ENCODE measurements at places on chromosomes 12 and 14. TPM values are rescaled to one million over a fixed set of nuclear protein-coding genes. Genes with fewer than 3 reads are reported as not detected.

GRCh38 chr12:104142543-104142942, 4.5 kb upstream of the NFYB start:
- no peak for DNase-seq
- no peaks in the 10 kb centered on the region for H3K36me3 ChIP-seq
- no peak overlapping the region for H3K4me3 ChIP-seq
- no peaks in the 10 kb centered on the region for H3K4me1 ChIP-seq
- peaks cover 27% of the 10 kb centered on the region for H3K27me3 ChIP-seq

DNA sequence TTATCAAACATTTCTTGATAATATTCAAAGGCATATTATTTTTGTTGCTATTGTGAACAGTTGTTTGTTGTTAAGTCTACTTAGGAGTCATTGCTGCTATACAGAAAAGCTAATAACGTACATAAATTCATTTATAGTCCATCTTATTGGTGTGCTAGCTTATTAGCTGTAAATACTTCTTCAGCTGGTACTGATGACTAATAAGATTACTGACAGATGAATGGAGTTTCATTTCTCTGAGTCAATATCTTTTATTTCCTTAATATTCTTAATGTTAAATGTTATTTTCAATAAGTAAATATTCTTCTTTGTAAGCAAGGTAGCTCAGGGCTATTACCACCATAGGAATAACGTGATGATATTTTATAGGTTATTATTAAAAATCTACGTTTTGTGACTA, 139.4 kb upstream of the SLCO1C1 start:
- no peaks in the 10 kb centered on the region for H3K4me1 ChIP-seq
- H3K36me3 ChIP-seq: no peaks in the 10 kb centered on the region
- no peak overlapping the region for H3K27ac ChIP-seq
- DNase-seq: no peak

Gene AKAP6
- 0.21 TPM for total RNA-seq

DNA sequence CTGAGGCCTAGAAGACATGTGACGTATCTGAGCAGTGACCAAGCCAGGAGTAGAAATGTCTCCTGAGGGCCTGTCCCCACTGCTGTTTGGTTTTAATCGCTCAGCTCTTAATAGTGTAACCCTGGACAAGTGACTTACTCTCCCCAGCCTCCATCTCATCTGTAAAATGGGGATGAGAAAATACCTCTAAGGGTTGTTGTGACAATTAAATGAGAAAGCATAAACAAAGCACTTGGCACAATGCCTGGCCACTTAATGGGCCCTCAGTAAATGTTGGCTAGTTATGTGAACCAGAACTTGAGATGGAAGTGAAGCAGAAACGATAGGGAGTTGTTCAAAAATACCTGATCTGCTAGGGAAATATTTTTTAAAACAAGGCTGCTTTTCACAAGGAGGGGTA, 58.2 kb downstream of the HMGA2 start:
- DNase-seq: no peak
- H3K4me1 ChIP-seq: no peaks in the 10 kb centered on the region
- no peak overlapping the region for H3K27ac ChIP-seq
- no peak overlapping the region for H3K4me3 ChIP-seq
- H3K27me3 ChIP-seq: peaks cover 32% of the 10 kb centered on the region
- H3K36me3 ChIP-seq: no peaks in the 10 kb centered on the region

Gene KRT6A
- total RNA-seq: not detected

Gene GPRC5A
- total RNA-seq: not detected

GRCh38 chr12:25566202-25566949, 13.3 kb upstream of the LMNTD1 start:
- no peak for DNase-seq
- no peaks in the 10 kb centered on the region for H3K36me3 ChIP-seq
- no peaks in the 10 kb centered on the region for H3K4me1 ChIP-seq
- no peak overlapping the region for H3K27ac ChIP-seq
- peaks cover 4% of the 10 kb centered on the region for H3K27me3 ChIP-seq

- no peak for DNase-seq
- peaks cover 72% of the 10 kb centered on the region for H3K4me1 ChIP-seq
- no peak overlapping the region for H3K4me3 ChIP-seq
- peaks cover 41% of the 10 kb centered on the region for H3K36me3 ChIP-seq
- H3K27ac ChIP-seq: peak overlapping the region; percentile 6
These were observed 34.7 kb downstream of the TRAF3 start for GRCh38 chr14:102811971-102812370.

DNA sequence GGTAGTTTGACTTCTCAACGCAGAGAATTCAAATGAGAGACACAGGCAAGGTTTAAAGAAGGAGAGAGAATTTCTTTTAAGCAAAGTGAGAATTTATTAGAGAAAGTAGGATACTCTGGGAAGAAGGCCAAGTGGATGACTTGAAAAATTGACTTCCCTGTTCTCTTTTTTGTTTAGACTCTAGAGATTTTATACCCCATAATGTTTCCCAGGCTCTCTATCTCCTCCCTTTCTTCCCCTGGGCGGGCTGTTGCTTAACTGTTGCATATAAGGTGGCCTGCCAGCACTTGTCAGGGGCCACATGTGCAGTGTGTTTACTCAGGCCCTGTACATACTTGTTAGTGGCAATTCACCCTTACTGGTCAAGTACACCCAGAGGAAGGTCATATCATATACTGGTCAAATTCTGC, 403.7 kb downstream of the SLC6A15 start:
- no peak overlapping the region for H3K4me3 ChIP-seq
- H3K4me1 ChIP-seq: no peaks in the 10 kb centered on the region
- DNase-seq: no peak
- H3K36me3 ChIP-seq: no peaks in the 10 kb centered on the region

Gene JAG2
- total RNA-seq: 6.5 TPM

- H3K36me3 ChIP-seq: peaks cover 2% of the 10 kb centered on the region
- H3K27ac ChIP-seq: no peak within 1 kb of the TSS
- H3K4me1 ChIP-seq: peaks cover 2% of the 10 kb centered on the region
- peaks cover 39% of the 10 kb centered on the region for H3K27me3 ChIP-seq
- DNase-seq: no peak
- no peak within 1 kb of the TSS for H3K4me3 ChIP-seq
These were observed at the start of gene SLC38A4 for GRCh38 chr12:46825591-46826414. Gene SLC38A4 (minus strand): TSS chr12:46825997. CDS start chr12:46793071, 32,926 bp downstream.

Gene SLC6A15
- not detected for total RNA-seq

Gene KRT77
- not detected for total RNA-seq

Gene TSHR
- 0.47 TPM for total RNA-seq

Gene FMNL3
- total RNA-seq: 46.1 TPM

DNA sequence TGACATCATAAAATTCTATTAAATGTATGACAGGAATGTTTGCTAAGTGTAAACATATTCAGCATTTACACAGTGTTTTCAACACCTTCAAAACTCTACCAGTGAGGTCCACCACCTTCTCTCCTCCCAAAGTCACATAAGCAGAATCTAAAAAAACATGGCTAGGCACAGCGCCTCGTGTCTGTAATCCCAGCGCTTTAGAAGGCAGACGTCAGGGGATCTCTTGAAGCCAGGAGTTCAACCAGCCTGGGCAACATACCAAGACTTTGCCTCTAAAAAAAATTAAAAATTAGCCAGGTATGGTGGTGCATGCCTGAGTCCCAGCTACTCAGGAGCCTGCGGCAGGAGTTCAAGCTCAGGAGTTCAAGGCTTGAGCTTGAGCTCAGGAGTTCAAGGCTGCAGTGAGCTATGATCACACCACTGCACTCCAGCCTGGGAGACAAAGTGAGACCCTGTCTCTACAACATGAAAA, 30.0 kb downstream of the NUMB start:
- DNase-seq: no peak
- H3K4me1 ChIP-seq: peaks cover 10% of the 10 kb centered on the region
- H3K4me3 ChIP-seq: no peak overlapping the region
- H3K27ac ChIP-seq: no peak overlapping the region
- no peaks in the 10 kb centered on the region for H3K27me3 ChIP-seq
- no peaks in the 10 kb centered on the region for H3K36me3 ChIP-seq

Gene AQP5
- not detected for total RNA-seq

Gene IL23A
- 40.0 TPM for total RNA-seq

Gene RFX4
- total RNA-seq: not detected

GRCh38 chr12:58381546-58381945, 440.2 kb downstream of the ATP23 start:
- no peak overlapping the region for H3K4me3 ChIP-seq
- H3K4me1 ChIP-seq: no peaks in the 10 kb centered on the region
- no peaks in the 10 kb centered on the region for H3K36me3 ChIP-seq
- no peak for DNase-seq

- DNase-seq: no peak
- no peak overlapping the region for H3K27ac ChIP-seq
- no peaks in the 10 kb centered on the region for H3K4me1 ChIP-seq
- H3K4me3 ChIP-seq: no peak overlapping the region
- no peaks in the 10 kb centered on the region for H3K36me3 ChIP-seq
These were observed 139.4 kb downstream of the TBX5 start for GRCh38 chr12:114266536-114266935.

Gene RASAL1
- total RNA-seq: 0.34 TPM

DNA sequence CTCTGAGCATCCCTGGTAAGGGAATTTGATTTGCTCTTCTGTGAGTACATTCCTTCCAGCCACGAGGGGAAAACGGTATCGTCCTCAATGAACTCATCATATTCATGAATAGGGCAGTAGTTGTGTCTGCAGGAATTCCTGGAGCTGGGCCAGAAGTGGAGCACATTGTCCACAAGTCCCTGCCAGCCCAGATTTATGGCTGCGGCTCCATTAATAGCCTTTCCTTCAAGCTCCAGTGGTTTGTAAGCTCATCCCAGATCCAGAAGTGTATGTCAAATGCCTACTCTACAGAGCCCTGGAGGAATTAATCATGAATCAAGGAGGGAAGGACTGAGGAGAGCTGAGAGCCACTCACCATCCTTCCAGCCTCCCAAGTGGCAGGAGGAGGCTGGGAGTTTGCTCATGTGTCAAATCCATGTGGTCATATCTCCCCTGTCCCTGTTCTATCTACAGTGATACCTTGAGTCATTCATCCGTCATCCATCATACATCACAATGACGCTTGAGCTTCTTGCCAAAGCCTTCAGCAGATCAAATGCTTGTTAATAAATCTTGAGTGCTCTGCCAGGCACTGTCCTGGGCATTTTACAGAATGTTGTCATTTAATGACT, 65.5 kb downstream of the SVOP start:
- H3K27ac ChIP-seq: no peak overlapping the region
- H3K4me3 ChIP-seq: no peak overlapping the region
- peaks cover 7% of the 10 kb centered on the region for H3K27me3 ChIP-seq
- peaks cover 7% of the 10 kb centered on the region for H3K4me1 ChIP-seq
- H3K36me3 ChIP-seq: no peaks in the 10 kb centered on the region

Gene SELPLG
- total RNA-seq: 51.9 TPM

GRCh38 chr14:90620568-90621077, 195.6 kb downstream of the TTC7B start:
- peaks cover 5% of the 10 kb centered on the region for H3K27me3 ChIP-seq

Gene SSTR1
- not detected for total RNA-seq

- H3K4me1 ChIP-seq: peaks cover 71% of the 10 kb centered on the region
- H3K27me3 ChIP-seq: no peaks in the 10 kb centered on the region
- H3K4me3 ChIP-seq: no peak overlapping the region
- DNase-seq: no peak
- peaks cover 16% of the 10 kb centered on the region for H3K36me3 ChIP-seq
These were observed 137.0 kb upstream of the HIF1A start for GRCh38 chr14:61558271-61558670.

Gene RNASE1
- total RNA-seq: not detected

- no peak for DNase-seq
- peak overlapping the region; percentile 42 for H3K4me3 ChIP-seq
- H3K27me3 ChIP-seq: peaks cover 8% of the 10 kb centered on the region
These were observed 3.3 kb upstream of the KRT79 start for GRCh38 chr12:52837413-52837741.

GRCh38 chr12:11811008-11811407, 161.5 kb downstream of the ETV6 start:
- H3K27ac ChIP-seq: peak overlapping the region; percentile 37
- no peak for DNase-seq
- peaks cover 86% of the 10 kb centered on the region for H3K4me1 ChIP-seq
- H3K36me3 ChIP-seq: peaks cover 50% of the 10 kb centered on the region
- H3K27me3 ChIP-seq: no peaks in the 10 kb centered on the region

Gene GPR68
- total RNA-seq: 5.4 TPM

Gene CISTR
- not detected for total RNA-seq

DNA sequence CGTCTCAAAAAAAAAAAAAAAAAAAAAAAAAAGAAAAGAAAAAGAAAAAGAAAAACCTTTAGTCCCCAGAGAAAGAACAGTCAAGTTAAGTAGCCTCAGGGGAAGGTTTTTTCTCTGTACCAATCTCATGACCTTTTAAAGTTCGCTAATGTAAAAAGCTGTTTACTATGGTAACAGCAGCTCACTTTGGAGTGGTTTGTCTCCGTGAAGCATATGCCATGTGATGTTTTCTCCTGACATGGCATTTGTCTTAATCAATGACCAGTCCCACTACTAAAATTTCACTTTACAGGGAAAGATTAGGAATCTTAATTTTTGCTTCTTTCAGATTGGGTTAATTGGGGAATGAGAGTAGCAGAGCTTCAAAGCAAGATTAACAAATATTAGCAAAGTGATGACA, 4.3 kb downstream of the RNF212B start:
- H3K4me3 ChIP-seq: no peak overlapping the region
- H3K36me3 ChIP-seq: no peaks in the 10 kb centered on the region
- peaks cover 7% of the 10 kb centered on the region for H3K4me1 ChIP-seq
- no peak for DNase-seq
- H3K27ac ChIP-seq: no peak overlapping the region
- H3K27me3 ChIP-seq: peaks cover 23% of the 10 kb centered on the region

GRCh38 chr14:77097006-77097699, 905 bp upstream of the CIPC start:
- no peak for DNase-seq
- H3K27ac ChIP-seq: peak overlapping the region; percentile 97
- peak overlapping the region; percentile 96 for H3K4me3 ChIP-seq
- H3K36me3 ChIP-seq: peaks cover 2% of the 10 kb centered on the region
- H3K27me3 ChIP-seq: peaks cover 4% of the 10 kb centered on the region

Gene NRIP2
- total RNA-seq: not detected

Gene SIX6
- not detected for total RNA-seq

Gene JPH4
- not detected for total RNA-seq

DNA sequence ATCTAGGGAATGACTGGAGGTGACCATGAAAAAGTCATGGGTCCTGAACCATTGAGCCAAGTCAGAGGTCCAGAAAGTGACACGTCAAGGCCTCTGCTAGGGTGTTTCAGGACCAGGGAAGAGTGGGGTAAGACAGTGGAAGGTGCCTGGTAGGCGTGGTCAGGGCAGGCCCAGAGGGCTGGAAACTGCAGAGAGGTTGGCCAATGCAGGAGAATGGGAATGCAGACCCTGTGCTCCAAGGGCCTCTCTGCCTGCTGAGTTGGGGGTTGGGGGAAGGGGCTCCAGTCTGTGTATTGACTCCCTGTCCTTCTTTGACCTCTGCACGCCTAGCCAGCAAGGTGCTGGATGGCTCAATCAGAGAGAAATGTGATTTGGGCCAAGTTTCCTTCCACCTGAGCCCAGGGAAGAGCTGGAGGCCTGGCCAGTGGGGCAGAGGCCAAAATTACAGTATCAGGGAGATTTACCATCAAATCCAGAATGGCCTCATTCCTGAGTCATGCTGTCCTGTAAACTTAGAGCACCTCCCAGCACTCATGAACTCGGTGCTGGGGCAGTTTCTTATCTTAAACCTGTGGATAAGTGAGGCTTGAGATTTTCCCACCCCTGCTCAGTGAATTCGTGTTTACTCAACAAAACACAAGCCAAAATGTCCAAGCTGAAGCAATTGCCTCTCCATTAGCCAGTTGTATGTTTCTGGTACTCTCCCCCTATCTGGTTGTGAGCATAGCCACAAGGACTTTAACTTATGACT, 24.4 kb downstream of the IRF2BPL start:
- no peak overlapping the region for H3K27ac ChIP-seq
- no peaks in the 10 kb centered on the region for H3K36me3 ChIP-seq
- H3K27me3 ChIP-seq: peaks cover 1% of the 10 kb centered on the region
- H3K4me3 ChIP-seq: no peak overlapping the region
- H3K4me1 ChIP-seq: peaks cover 22% of the 10 kb centered on the region
- no peak for DNase-seq

GRCh38 chr12:52235001-52235764, 2.1 kb downstream of the KRT7 start:
- H3K36me3 ChIP-seq: no peaks in the 10 kb centered on the region
- H3K27me3 ChIP-seq: peaks cover 41% of the 10 kb centered on the region
- H3K27ac ChIP-seq: no peak overlapping the region
- DNase-seq: no peak
- peaks cover 5% of the 10 kb centered on the region for H3K4me1 ChIP-seq
